ENCODE measurements at places on chromosomes 7 and 10.

DNA sequence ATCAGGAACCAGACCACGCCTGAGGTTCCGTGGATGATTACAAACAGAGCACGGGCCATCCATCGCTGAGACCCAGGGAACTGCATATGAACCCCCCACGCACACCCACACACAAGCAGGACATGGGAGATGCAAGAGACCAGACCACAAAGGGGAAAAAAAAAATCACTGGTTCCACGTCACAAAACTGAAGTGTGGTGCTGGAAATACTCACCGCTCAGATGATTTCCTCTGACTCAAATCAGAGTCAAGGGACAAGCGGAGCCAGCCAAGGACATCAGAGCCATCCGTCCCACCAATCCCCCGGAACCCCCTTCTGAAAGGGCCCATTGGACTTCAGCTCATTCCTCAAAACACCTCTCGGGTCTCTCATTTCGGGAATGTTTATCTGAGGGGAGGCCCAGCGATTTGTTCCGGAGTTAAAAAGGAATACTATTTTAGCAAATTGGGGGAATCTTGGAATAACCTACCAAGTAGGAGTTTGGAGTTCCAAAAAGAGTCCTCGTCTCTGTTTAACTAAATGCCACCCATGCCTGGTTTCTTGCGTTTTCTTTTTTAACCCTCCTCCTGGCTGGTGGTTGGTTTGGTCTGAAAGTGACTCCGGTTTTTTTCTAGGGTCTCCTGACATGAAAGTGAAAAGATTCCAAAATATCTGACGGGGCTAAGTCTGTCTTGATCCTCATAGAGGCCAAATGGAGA is 15.0 kb downstream of the SNX8 start:
- no peak for DNase-seq

DNA sequence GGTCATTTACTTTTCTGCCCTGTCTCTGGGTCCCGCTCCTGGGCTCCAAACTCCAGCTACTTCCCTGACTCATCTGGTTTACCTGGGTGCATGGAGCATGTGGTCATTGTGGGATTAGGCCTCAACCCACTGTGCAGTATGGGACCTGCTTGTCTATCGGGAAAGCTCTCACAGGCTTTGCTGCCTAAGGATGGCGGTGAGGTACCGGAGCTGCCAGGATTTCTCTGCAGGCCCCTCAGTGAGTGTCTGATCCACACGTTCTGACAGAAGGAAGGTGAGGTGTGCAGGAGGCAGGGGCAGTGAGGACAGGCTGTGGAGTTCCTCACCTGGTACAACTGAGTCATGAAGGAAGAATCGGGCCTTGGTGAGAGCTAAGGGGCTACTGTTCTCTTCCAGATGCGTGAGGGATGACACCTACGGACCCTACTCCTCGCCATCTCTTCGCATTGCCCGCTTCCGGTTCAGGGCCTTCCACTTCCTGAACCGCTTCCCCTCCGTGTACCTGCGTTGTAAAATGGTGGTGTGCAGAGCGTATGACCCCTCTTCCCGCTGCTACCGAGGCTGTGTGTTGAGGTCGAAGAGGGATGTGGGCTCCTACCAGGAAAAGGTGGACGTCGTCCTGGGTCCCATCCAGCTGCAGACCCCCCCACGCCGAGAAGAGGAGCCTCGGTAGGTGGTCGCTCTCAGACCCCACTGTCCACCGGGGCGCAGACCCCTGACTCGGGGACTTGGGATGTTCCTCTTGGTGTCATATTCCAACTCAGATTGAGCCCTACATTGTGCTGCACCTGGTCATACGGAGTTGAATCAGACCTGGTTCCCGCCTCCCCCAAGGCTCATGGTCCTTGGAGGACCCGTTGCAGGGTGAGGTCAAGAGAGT is 56.7 kb downstream of the C10orf120 start:
- no peak for DNase-seq

GRCh38 chr10:71067098-71067740 is 145.2 kb upstream of the UNC5B start:
- no peak for DNase-seq

DNA sequence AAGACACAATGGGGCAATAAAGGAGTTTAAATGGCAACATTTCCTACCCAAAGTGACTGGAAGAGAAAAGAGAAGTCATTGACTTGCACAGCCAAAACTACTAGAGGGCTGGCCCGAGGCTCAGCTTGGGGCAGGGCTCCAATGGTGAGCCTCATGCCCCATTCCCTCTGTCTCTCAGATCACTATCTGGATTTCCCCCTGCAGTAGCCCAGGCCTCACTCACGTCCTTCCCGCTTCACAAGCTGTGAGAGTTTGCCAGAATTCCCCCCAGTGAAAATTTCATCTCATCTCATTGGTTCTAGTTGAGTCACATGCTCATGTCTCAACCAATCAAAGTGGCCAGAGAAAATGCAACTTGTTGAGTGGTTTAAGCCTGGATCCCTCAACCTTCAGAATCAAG is 181.3 kb downstream of the WDR11 start:
- no peak for DNase-seq

- DNase-seq, result no peak
Observed at GRCh38 chr10:46554166-46554781, 2.2 kb downstream of the GPRIN2 start.

- DNase-seq, result no peak
Observed at GRCh38 chr10:122338609-122339441, 35.7 kb upstream of the PLEKHA1 start.

DNA sequence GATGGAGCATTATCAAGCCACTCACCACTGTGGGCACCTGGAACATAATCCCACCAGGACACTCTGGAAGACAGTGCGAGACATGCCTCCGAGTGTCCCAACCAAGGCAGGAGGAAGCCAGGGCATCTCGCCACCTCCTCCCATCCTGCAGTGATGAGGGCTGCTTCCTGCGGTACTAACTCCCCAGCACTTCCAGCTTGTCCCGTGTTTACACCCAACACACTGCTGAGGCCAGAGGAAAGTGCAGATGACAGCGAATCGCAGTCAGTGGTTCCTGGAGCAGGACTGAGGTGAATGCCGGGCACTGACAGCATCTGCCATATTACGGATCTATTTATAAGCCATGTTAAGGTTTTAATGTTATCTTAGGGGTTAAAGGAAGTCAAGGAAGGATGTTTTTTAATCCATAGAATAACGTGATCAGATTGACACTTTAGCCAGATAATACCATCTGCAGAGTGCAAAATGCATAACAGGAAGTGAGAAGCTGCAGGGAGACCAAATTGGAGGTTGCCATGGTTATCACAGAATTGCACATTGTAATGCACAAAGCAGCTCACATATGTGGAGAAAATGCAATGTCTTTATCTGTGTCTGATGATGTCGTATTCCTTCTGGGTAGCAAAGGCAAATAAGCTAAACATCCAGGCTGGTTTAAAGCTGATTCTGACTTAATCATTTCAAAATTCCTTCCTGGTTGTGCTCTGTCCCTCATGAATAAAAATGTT is 314.1 kb upstream of the C7orf33 start:
- DNase-seq, result no peak
